Dermis blood vessel endothelial cell (primary cell): ENCODE measurements at places on chromosomes 6 and 20.
A peak's percentile ranks its signal among the peaks of the same experiment; 100 is the strongest.

- DNase-seq = no peak
Measured at GRCh38 chr6:46412662-46413061, 78.6 kb downstream of the RCAN2 start.

- peak; percentile 75 for DNase-seq
Measured at GRCh38 chr6:118893064-118893806, 717 bp upstream of the ASF1A start.

DNA sequence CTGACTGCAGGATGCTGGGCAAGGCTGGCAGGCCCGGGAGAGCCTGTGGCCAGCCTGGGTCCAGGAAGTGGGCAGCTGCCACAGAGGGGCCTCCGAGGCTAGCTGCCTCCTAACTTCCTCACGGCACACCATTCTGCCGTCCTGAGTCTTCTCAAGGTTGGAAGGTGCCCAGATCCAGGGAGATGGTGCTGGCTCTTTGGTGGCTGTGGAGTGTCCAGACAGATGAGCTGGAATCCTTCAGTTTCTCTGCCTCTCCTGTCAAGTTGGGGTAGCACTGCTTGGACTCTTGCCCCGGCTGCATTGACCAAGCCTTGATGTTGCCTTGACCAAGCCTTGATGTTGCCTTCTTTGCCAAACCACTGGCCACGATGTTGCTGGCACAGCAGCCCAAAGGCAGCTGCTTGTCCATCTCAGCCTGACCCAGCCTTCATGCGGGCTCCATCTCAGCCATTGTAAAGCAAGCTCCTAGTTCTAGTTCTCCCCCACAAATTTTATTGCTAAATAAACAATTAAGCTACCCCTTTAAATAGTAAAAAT, 75.1 kb upstream of the AFDN start:
- DNase-seq = no peak

GRCh38 chr6:165118736-165119135, 190.7 kb downstream of the C6orf118 start:
- DNase-seq = no peak

DNA sequence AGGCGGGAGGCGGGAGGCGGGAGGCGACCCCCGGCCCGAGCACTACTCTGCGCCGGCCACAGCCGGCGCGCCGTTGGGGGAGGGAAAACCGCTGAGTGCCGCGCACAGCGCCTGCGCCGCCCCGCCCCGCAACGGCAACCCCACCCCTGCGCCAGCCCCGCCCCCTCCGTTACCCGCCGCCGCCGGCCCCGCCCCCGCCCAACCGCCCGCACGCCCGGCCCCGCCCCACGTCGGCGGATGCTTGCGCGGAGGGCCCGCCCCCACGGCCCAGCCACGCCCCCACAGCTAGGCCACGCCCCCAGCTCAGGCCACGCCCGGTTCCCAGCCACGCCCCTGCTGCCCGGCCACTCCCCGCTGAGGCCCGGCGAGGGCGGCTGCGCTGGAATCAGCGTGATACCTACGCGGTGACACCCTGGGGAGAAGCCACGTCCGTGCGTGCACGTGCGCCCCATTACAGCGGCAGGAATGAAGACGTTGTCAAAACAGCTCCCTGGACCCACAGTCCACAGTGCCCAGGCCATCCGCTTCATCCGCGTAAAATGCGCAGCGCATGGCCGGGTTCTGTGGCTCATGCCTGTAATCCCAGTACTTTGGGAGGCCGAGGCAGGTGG, at the start of gene TCFL5:
TSS of gene TCFL5 (minus strand) at position 97 of the 611 bp plus-strand sequence. CDS start 152 bp downstream, outside the sequence.
- peak; percentile 94 for DNase-seq

DNA sequence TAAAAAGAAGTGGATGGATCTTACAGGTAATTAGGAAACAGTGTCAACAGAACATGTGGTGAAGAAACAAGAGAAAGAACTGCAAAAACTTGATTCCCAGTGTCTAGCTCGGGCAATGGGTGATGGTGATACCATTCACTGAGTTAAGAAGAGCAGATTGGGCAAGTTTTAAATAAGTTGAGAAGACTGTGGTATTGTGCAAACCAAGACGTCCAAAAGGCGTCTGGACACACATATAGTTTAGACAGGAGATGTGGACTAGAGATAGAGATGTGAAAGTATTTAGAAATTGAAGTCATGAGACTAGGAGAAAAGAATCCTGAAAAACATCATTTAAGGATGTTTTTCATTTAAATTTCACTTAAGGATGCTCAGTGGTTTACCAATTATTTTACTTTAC, 53.9 kb downstream of the CDK19 start:
- no peak for DNase-seq

DNA sequence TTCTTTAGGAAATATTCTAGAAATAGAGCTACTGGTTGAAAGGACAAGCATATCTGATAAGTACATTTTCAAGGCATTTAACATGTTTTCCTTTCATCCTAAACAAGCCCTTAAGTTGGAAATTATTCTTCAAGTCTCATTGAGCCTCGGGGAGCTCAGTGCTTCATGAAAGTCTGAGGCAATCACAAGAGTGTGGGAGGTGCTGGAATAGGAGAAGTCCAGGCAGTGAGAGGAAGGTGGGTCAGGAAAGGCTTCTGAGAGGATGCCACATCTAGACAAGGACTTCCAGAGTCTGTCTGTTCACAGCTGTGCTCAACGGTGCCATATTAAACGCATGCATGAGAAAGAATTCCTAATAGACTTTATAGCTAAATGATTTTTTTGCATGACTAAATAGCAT, 69.8 kb downstream of the CD83 start:
- DNase-seq = no peak

GRCh38 chr20:9166153-9166780, 97.4 kb downstream of the PLCB4 start:
- DNase-seq = no peak

DNA sequence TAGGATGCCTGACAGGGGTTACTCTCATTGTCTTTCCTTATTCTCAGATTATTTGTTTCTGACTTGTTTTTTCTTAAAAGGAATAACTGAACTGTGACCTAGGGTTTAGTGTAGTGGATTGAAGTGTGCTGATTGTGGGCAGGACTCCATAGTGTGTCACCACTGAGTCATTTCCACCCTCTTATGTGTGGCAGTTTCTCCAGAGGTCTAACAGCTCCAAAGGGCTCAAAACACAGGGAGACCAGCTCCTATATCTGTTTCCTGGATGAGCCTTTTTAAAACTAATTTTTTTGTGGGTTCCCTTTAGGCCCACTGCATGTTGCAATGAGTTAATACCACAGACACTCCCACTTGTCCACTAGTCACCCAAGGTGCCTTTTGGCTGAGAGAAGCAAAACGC, 951.1 kb upstream of the ADGRB3 start:
- peak; percentile 0 for DNase-seq

DNA sequence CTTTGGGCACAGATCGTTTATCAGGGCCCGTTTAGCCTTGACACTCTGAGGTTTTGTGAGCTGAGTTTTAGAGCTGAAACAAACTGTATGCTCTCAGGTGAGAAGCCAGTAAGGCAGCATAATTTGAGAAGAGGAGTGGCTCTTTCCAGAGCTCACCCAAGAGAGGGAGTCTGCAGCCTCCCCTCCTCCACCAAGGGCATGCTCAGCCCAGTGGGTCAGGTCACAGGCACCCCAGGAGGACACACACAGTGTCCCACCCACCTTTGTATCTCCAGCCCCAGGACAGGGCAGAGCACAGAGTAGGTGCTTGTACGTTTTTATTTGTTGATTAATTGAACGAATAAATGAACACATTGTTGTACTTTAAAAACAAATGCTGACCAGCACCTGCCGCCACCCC, 3.4 kb downstream of the TSPO2 start:
- DNase-seq = no peak

- no peak for DNase-seq
Measured at GRCh38 chr20:57270204-57270984, 4.0 kb upstream of the BMP7 start.

- no peak for DNase-seq
Measured at GRCh38 chr6:33904747-33905065, 100.9 kb upstream of the MLN start.

GRCh38 chr6:36129941-36130666, at the start of gene MAPK13:
Gene MAPK13 (plus strand): TSS chr6:36130513. CDS start chr6:36130583, 70 bp downstream.
- DNase-seq = peak; percentile 39

- DNase-seq = no peak
Measured at GRCh38 chr6:116772450-116772849, 6.9 kb upstream of the FAM162B start.

- peak; percentile 84 for DNase-seq
Measured at GRCh38 chr6:128491100-128491581, 29.3 kb downstream of the PTPRK start.

- no peak for DNase-seq
Measured at GRCh38 chr6:162068340-162068739, 659.2 kb downstream of the PRKN start.

DNA sequence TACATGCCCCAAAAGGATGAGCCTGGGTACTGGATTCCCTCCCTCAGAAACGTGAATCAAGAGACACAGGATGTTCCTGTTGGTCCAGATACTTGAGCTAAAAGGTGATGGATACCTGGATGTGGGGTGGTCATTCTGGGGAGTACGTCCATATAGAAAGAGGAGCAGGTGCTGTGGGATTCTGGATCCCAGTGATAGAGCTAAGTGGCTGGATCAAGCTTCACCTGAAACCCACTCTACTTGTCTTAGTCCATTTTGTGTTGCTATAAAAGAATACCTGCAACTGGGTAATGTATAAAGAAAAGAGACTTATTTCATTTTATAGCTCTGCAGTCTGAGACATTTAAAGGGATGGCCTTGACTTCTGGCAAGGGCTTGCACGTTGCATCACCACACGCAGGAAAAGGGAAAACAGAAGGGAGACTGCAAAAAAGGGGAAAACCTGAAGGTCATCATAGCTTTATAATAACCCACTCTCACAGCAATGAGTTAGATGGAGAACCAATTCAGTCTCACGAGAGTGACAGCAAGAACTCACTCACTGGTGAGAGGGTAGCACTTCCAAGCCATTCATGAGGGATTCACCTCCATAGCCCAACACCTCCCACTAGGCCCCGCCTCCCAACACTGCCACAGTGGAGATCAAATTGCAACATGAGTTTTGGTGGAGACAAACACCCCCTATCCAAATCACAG, 31.2 kb downstream of the RIPOR3 start:
- no peak for DNase-seq

DNA sequence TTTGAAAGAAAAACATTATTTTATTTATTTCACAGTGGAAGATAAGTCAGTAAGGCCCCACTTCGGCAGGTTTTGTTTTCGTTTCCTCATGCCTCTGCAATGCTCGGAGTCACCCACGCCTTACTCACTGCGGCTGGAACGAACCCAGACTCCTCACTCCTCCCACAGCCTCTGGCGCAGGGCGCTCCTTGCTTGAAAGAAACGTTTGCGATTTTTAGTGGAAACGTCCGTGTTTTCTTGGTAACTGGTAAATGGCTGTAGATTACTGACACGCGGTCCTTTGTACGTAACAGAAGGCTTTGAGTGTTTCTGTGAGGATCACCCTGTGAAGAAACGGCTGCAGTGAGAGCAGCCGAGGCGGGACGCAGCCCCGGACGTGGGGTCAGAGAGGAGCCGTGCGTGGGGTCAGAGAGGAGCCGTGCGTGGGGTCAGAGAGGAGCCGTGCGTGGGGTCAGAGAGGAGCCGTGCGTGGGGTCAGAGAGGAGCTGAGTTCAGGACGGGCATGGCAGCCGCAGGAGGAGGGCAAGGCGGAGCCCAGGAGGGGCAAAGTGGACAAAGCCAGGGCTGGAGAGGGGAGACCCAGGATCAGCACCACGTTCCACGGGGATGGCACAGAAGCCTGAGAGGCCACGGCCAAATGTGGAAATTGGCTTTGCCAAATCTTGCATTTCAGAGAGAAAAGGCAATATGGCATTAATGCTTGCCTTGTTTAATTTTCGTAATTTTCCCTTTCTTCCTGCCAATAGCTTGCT, 198.6 kb upstream of the THBS2 start:
- DNase-seq = no peak

DNA sequence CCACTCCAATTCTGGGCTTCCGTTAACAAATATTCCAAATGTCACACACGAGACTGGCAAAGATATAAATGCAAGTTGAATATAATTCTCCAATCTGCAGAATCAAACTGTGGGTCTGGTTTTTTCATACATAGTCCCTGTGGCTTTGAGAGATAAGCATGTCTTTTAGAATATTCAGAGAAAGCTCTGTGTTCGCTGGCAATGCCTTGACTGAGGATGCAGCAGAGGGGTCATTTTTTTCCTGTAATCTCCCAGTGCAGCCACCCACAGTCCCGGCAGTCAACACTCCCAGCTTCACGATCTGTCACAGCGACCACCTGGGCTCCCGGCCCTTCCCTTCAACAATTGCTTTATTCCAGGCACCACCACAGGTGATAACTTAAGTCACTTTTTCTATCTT, 30.5 kb downstream of the MUC22 start:
- no peak for DNase-seq

- DNase-seq = no peak
Measured at GRCh38 chr6:17525637-17526036, 74.5 kb upstream of the FAM8A1 start.

- DNase-seq = no peak
Measured at GRCh38 chr20:37734228-37734985, 40.6 kb downstream of the CTNNBL1 start.

DNA sequence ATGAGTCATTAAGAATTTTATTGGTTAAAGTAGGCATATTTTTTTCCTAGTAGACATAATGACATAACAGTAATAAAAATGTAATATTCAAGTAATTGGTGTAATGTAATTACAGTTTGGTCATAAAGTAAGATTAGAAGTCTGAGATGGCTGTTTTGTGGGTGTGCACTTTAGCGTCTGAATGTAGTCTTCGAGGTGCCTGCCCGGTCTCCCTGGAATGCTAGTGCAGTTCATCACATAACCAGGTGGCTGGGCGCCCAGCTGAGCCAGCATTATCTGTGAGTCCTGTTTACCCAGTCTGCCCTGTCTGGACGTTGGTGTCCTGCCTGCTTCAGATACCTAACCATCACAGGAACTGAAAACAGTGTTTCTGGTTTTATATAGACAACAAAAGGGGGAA, 419.1 kb downstream of the CDC5L start:
- no peak for DNase-seq
